Activated naive CD4-positive, alpha-beta T cell treated with anti-CD3 and anti-CD28 coated beads for 36 hours (primary cell): ENCODE measurements at places on chromosomes 7 and 10. TPM values are rescaled to one million over a fixed set of nuclear protein-coding genes. Genes with fewer than 3 reads are reported as not detected.

DNA sequence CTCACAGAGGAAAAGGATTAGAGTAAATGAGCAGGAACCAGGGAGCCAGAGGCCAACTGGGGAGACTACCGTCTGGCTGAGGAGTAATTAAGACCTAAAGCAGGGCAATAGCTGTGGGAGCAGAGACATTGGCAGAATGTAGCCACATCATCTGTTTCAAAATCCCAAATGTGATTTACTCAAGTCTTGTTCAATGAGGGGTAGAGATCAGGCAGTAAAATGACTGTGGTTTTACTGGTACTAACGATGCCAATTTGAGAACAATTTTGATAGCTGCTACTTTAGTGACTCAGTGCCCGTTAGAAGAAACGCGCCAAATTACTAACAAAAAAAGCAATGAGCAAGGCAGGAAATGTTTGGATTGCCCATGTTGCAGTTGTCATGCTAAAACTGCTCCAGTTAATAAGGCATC is 12.7 kb upstream of the MIOS start:
- H3K4me1 ChIP-seq = no peaks in the 10 kb centered on the region
- no peak for DNase-seq
- peaks cover 2% of the 10 kb centered on the region for H3K36me3 ChIP-seq
- H3K4me3 ChIP-seq = no peak overlapping the region

DNA sequence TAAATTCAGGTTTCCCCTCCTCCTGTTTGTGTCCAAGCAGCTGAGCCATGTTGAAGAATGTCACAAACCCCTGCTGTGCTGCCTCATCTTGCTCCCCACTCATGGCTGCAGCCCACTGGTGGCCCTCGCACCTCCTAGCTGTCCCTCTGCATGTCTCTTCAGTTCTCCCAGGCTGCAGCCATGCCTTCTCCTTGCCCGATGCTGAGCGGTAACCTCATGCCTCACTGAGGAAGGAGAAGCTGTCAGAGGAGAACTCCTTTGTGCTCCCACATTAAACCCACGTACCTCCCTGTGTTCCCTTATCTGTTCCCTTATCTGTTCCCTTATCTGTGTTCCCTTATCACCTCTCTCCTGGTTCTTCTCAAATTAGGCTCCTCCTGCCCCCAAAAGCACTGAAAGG is 10.3 kb upstream of the FRMPD2 start:
- H3K4me3 ChIP-seq = no peak overlapping the region
- DNase-seq = no peak
- H3K27me3 ChIP-seq = peaks cover 19% of the 10 kb centered on the region
- peaks cover 4% of the 10 kb centered on the region for H3K4me1 ChIP-seq

DNA sequence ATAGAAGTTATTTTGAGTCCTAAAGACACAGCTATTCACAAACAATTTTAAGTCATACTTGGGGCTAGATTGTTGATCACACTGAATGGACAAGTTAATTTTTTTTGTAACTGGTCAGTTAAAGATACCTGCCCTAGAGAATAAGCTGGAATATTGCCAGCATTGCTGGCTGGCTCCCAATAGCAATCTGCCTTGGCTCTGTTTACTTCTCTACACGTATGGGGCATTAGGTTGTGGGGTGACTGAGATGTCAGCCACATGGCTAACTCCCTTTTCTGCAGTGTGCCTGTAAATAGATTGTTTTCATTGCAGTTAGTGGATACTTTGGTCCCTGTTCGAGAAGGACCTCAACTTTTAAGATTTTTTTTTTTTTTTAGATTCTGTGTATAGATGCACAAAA is 128.2 kb downstream of the SEMA3E start:
- H3K27me3 ChIP-seq = no peaks in the 10 kb centered on the region
- H3K4me3 ChIP-seq = no peak overlapping the region
- no peak for DNase-seq

- H3K27me3 ChIP-seq = peaks cover 7% of the 10 kb centered on the region
- no peak for DNase-seq
- no peaks in the 10 kb centered on the region for H3K36me3 ChIP-seq
- no peak overlapping the region for H3K4me3 ChIP-seq
- H3K4me1 ChIP-seq = no peaks in the 10 kb centered on the region
- H3K27ac ChIP-seq = no peak overlapping the region
These were observed 274.8 kb upstream of the TAC1 start for GRCh38 chr7:97457054-97457453.

DNA sequence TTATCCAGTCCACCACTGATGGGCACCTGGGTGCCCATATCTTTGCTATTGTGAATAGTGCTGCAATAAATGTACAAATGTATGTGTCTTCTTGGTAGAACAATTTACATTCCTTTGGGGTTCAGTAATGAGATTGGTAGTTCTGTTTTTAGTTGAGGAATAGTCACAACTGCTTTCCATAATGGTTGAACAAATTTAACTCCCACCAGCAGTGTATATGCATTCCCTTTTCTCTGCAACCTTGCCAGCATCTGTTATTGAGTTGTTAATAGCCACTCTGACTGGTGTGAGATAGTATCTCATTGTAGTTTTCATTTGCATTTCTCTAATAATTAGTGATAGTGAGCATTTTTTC is 27.8 kb downstream of the COA1 start:
- peaks cover 49% of the 10 kb centered on the region for H3K4me1 ChIP-seq
- no peak overlapping the region for H3K4me3 ChIP-seq
- no peak overlapping the region for H3K27ac ChIP-seq
- peaks cover 19% of the 10 kb centered on the region for H3K36me3 ChIP-seq
- no peaks in the 10 kb centered on the region for H3K27me3 ChIP-seq
- no peak for DNase-seq

DNA sequence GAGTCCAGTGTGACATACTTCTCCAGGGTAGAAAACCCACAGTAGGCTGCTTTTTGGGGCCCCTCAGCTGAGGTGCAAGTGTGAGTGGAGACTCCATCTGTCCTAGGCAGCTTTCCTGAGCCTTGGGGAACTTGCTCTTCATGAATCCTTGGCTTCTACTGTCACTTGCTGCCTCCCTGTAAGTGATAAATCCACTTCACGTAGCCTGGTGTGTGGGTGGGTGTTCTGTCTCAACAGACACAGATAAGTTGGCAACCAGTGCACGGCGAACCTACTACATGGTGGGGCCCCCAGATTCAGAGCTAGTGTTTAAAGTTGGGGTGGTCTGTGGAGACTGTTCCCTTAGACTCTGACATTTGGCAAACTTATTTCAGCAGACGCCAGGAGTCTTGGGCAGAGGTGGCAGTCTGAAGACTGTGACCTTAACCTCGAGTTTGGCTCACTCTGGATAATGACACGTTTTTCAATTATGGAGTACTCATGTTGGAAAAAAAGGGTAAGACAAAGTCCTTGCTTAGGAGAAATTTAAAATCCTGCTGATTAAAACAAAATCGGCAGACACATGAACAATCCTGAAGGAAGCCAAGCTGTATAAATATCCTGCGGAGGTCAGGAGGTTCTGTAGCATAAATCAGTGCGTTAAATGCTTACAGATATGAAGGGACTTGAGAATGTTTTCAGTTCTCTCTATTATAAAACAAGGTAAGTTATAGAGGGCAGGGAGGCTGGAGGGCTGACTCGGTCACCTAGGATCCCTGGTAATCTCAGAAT is 376.9 kb downstream of the PHTF2 start:
- no peaks in the 10 kb centered on the region for H3K4me1 ChIP-seq
- no peak overlapping the region for H3K27ac ChIP-seq
- no peak overlapping the region for H3K4me3 ChIP-seq
- H3K27me3 ChIP-seq = peaks cover 2% of the 10 kb centered on the region
- DNase-seq = no peak
- H3K36me3 ChIP-seq = no peaks in the 10 kb centered on the region

GRCh38 chr7:593324-594115 is 73.9 kb upstream of the PDGFA start:
- peak; percentile 65 for DNase-seq
- peaks cover 31% of the 10 kb centered on the region for H3K4me1 ChIP-seq
- H3K27ac ChIP-seq = peak overlapping the region; percentile 69
- H3K27me3 ChIP-seq = no peaks in the 10 kb centered on the region
- peak overlapping the region; percentile 36 for H3K4me3 ChIP-seq

DNA sequence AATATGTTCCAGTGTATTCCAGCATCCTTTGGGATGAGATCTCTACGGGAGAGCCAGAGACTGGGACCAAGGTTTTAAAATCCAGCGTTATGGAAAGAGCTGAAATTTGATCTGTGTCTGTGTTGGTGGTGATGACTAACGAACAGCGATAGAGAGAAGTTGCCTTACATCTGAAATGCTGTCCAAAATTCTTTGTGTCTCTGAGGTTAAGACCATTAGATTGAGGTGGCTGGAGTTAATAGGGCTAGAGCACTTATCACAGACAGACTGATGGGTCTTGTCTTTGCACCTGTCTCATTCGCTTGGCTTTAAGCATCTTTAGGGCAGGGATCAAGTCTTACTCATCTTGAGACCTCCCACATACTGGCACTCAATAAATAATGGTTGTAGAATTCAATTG is 41.0 kb upstream of the RAPGEF5 start:
- no peaks in the 10 kb centered on the region for H3K27me3 ChIP-seq
- no peak for DNase-seq
- H3K4me3 ChIP-seq = no peak overlapping the region

DNA sequence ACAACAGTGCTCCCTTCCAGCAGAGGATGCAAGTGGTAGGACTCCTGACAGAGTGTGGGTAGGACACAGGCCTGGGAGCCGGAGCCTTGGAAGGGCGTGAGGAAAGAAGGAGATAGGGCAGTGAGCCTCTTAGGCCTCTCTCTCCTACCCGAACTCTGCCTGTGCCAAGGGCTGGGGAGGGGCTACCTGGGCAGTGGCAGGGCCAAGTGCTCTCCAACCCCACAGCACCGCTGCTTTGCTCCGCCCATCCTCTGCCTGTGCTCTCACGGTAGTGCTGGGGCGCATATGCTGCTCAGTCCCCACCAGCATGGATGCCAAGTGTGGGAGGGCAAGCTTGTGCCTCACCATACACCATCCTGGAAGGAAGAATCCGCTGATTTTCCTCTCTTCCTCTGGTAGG is 7.5 kb downstream of the FAM131B start:
- H3K27ac ChIP-seq = no peak overlapping the region
- H3K4me1 ChIP-seq = no peaks in the 10 kb centered on the region
- no peak overlapping the region for H3K4me3 ChIP-seq
- H3K27me3 ChIP-seq = no peaks in the 10 kb centered on the region

The DNMBP gene
- 2.2 TPM for total RNA-seq

The CLDN4 gene
- 0.25 TPM for total RNA-seq
